ENCODE measurements at places on chromosomes 13 and 19.

DNA sequence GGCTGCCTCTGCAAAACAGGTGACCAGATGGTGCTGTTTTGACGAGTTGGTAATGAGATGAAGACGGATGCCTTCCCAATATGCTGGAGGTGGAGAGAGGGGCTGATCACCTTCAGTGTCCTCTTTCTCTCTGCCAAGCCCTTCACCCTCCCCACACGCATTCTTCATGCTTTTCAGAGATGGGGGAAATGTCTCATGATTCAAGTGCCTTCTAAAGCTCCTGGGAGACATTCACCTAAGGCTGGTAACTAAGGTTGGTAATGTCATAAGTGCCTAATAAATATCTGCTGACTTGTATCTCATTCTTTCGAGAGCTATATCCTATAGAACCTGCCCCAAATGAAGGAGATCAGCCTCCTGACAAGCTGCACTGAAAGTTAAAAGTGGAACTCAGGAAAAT is 86.2 kb upstream of the MBNL2 start:
- no peak for DNase-seq

- no peak for DNase-seq
These were observed 12.1 kb downstream of the ZBTB7A start for GRCh38 chr19:4054441-4055208.

DNA sequence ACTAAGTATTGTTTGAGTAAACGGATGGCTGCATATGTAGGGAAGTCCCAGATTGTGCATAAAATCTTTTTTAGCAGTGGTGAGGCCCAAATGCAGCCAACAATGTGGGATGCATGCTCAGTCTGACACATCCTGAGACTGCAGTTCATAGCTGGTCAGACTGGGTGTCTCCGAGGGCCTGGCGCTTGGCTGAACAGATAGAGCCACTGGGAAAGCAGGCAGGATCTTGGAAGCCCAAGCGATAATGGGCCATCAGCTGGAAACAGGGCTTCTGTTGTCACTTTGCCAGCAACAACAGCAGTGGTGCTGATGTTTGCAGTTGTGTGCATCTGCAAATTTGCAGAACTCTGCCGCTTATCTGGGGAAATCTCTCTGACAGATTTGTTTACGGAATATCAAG is 36.1 kb downstream of the MTUS2 start:
- DNase-seq, result no peak

GRCh38 chr13:79393564-79394249 is 12.3 kb downstream of the RBM26 start:
- DNase-seq, result peak; percentile 25

GRCh38 chr13:32446773-32447465 is 19.0 kb upstream of the N4BP2L1 start:
- DNase-seq, result no peak

GRCh38 chr13:49417161-49417560 is 26.7 kb downstream of the CAB39L start:
- no peak for DNase-seq

DNA sequence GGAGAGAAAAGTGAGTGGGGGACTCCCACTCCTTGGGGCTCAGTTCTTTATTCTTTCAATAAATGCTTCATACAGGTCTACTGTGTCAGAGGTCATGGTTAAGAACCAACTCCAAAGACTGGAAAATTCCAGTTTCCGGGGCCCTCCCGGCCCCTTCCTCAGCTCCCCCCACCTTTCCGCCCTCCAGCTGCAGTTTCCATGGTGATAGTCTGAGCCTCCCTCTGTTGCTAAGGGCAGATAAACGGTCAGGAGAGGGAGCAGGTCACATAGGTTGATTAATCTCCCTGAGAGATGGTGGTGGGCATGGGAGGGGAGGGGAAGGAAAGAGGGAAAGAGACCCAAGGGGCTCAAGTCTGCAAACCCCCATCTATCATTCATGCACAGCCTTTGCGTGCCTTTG is 131.5 kb upstream of the USP29 start:
- no peak for DNase-seq

GRCh38 chr19:55369653-55370304 is 484 bp downstream of the IL11 start:
- no peak for DNase-seq

DNA sequence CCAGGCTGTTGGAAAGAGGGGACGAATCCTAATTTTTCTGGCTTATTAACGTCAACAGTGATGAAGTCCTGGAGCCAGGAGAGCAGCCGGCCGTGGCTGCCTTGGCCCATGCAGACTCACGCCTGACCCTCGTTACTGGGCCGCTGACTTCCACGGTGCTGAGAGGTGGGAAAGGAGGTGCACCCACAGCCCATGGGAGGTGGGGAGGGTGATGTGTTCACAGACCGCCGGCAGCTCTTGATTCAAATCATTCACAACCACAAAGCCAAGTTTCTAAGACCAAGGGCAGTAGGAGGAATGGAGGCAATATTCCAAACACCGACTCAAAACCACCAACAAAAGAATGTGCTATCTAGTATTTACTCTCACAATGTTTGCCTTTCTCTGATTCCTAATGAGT is 24.3 kb downstream of the COL4A2 start:
- no peak for DNase-seq

GRCh38 chr13:35789335-35790165 is 313.1 kb upstream of the MAB21L1 start:
- no peak for DNase-seq

DNA sequence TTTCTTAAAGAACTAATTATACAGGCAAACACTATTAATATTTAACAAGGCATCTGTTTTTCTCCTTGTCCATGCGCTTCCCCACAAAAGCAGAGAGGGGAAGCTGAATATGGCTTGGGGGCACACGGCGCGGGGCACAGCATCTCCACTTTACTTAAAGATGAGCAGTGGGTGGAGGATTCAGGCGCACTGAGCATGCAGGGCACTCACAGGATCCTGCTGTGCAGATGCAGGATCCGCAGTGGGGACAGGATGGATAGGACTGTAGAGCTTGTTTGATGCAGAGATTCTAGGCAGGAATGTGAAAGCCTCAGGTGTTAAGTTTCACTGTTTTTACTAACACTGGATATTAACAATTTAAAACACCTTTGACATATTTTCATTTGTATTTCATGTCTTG is 43.3 kb downstream of the ATP11A start:
- DNase-seq, result no peak

DNA sequence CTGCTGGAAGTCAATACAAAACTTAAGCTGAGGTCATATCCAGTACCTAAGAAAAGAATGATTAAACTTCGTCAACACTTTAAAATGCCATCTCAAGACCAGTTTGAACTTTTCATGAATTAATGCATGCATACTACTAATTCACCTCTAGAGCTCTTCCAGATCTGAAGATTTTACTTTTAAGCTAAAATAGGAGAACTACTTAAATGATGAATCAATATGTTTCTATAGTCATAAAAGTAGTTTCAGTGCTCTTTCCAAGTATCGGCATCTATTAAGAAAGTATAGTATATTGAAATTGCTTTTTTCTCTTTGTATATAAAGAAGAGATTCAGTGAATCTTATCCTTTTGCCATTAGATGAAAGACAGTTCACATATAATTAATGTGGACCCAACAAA is 1123.9 kb downstream of the PCDH9 start:
- no peak for DNase-seq

GRCh38 chr19:44585371-44586133 is 27.8 kb upstream of the IGSF23 start:
- no peak for DNase-seq

- DNase-seq, result no peak
These were observed 97.6 kb upstream of the SIAH3 start for GRCh38 chr13:45949161-45949560.

GRCh38 chr13:101013245-101013644 is 338.6 kb upstream of the TMTC4 start:
- no peak for DNase-seq

DNA sequence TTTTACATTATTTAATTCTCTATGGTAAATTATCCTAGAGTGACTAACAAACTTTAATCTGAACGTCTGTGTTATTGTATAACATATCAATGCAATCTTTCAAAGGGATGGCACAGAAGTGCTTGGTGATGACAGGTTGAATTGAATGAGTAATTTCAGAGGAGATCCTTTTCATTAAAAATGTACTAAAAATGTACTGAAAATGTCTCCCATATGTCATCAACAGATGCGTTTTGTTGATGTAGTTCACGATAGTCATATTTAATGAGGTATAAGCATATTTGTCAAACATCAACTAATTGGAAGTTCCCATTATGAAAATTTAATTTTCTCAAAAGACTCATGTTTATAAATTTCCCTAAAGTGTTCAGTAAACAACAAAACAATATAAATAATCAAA is 1434.7 kb upstream of the PCDH20 start:
- DNase-seq, result no peak
